ENCODE measurements at places on chromosomes 4 and X. TPM values are rescaled to one million over a fixed set of nuclear protein-coding genes. Genes with fewer than 3 reads are reported as not detected.

GRCh38 chr4:110638089-110638746 is 15.3 kb upstream of the PITX2 start:
- DNase-seq: no peak

DNA sequence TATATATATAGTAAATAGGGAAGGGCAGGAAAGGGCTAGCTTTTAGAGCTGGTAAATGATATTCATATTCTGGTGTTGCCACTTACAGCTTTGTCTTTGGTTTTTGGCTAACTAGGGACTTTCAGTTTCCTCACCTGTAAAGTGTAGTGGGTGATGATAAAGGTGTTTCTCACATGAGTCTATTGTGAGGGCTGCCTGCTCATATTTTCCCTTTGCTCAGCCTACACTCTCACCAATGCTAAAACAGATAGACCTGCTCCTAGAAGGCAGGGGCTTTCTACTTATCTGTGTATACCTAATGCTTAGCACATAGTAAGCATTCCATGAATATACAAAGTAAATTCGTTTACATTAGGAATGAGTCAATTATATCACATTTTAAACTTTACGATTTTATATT is 137.2 kb upstream of the HS3ST1 start:
- no peak for DNase-seq

DNA sequence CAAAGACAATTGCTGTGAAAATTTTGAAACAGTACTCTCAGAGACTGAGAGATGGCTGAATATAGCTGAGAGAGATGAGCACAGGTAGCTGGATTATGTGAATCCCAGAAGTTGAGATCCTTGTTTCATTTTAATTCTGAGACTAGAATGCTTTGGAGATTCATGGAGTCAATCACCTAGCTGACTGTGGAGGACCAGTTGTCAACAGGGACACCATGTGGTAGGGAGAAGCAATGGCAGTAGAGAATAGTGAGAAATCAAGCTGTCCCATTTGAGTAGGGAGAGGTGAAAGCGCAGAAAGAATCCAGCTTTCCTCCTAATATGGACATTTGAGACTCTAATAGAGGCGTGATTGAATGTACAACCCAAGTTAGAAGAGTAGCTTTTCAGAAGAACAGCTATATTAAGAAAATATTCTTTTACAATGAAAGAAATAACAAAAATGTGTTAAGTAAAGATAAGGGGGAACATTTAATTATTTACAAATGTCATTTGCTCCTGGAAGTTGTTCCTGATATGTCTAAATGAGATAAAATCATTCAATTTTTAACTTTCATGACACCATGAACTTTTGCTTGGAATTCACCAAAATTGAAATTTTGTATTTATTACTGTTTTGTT is 30.3 kb upstream of the GLRB start:
- peak; percentile 21 for DNase-seq

DNA sequence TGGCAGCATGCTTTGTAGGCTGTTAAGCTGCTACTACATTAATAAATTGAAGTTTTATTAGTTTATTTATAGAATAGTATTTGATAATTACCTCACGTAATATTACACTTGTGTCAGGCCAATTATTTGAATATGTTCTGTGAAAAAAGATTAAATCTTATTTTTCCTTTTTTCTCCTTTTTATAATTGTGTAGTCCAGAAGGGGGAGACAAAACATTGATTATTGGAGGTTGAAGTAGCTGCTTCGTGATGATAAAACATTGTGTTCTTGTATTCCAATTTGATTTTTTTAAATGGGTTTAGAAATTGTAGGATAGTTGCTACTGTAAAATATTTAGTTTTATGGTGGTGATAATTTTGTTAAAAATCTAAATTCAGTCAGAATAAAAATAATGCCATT is 85.7 kb downstream of the DIAPH2 start:
- DNase-seq: no peak

- DNase-seq: no peak
Measured at GRCh38 chr4:133390198-133390855, 241.2 kb downstream of the PCDH10 start.

- DNase-seq: no peak
Measured at GRCh38 chr4:155972098-155972497, 18.4 kb upstream of the CTSO start.

DNA sequence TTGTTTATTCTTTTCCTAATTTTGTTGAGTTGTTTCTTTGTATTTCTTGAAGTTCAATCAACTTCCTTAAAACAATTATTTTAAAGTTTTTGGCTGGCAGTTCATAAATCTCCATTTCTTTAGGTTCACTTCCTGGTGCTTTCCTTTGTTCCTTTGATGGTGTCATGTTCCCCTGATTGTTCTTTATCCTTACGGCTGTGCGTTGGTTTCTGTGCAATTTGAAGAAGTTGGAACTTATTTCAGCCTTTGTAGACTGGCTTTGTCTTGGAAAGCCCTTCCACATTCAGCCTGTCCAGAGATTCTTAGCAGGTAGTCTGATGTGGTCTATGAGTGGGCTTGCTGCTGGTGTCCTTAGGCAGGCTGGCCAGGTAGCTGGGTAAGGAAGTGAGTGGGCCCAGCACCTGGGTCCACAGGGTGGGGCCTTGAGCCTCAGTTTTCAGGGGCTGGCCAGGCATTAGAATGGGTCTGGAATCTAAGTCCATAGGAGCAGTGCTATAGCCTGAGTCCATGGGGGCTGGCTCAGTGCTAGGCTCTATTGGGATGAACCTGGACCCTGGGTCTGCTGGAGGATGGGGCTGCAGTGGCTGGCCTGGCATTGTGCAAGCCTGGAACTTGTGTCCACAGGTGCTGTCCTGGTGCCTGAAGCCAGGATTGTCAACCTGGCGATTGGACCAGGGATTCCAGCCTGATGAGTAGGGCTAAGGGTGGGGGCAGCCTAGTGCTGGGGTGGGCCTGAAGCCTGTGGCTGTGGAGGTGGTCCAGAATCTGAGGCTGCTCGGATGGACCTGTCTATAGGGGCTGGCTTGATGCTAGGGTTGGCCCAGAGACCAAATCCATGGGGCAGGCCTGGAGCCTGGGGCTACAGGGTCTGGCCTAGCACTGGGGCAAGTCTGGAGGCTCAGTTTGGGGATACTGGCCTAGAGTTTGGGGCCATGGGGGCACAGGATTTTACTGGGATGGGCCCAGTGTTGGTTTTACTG is 152.4 kb downstream of the STAG2 start:
- no peak for DNase-seq

DNA sequence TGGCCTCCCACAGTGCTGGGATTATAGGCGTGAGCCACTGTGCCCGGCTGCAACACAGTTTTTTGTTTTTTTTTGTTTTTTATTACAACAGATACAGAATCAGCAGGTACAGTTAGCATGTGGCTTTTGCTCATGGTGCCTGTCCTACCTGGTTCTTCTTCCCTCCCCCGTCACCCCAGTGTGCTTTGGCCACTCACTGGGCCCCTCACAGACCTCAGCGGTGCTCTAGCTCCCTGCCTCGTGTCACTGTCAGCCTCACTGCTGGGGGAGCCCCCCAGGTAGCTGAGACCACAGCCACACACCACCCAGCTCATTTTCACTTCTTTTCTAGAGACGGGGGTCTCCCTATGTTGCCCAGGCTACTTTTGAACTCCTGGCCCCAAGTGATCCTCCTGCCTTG is 38.7 kb downstream of the HTT-AS start:
- DNase-seq: no peak

GRCh38 chr4:3365871-3366842 is 73.3 kb downstream of the RGS12 start:
- DNase-seq: no peak

GRCh38 chr4:70874268-70875156 is 27.7 kb upstream of the MOB1B start:
- no peak for DNase-seq

DNA sequence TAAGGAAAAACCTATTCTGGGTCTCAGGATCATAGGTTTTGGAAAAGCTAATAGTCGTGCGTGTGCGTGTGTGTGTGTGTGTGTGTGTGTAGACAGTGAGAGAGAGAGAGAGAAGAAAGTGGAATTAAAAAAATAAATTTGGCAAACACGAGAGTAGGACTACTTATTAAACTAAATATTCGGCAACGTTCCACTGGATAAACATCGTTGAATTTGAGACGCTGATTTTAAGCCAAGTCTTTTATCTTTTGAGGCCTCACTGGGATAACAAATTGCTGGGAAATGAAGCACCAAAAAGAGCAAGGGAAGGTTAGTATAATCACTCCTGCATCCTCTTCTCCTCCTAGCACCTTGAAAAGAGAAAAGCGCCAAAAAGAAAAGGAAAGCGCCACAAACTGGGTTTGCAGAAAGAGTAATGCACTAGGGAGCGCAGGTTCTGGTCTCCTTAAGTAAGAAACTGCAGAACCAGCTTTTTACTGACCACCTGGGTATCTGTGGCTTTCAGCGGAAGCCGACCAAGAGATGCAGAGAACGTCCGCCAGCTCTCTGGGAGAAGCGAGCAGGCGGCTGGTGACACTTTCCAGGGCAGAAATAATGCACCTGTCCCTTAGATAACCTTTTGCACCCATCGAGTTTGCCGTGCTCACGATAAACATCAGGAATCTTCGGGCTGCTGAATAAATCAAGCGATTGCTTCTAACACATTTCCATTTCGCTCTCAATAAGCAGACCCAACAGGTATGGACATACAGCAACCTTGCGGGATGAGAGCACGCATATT is 3.4 kb downstream of the ATOH1 start:
- DNase-seq: no peak

DNA sequence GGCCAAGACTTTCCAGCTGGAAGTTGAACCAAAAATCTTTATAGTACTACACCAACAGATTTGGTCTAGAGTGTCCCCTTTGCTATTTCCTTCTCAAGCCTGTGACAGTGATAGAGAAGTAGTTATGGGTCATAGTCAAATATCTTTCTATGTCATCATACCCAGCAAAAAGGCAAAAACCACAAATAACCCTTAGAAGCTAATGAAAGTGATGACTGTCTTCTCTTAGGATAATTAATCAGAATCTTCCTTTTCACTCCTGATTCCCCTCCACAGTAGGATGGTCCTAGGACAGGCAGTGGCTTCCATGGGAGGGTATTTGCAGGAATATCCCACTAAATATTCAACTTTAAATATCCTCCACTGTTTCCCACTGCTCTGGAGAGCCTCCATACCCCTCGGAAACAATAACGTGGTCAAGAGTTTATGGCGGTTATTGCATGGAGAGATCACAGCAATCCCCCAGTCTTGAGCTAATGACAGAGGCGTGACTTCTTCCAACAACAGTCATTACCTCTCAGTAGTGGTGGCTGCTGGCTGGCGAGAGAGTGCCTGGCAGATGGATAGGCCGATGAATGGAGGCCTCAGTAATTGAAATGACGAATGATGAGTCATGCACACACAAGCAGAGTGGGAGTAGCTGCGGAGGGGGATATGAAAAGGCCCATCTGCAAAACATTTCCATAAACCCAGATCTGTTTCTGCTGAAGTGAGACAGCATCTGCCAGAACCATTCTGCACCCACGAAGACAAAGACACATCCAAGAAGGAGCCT is 154.9 kb downstream of the STK32B start:
- DNase-seq: no peak

DNA sequence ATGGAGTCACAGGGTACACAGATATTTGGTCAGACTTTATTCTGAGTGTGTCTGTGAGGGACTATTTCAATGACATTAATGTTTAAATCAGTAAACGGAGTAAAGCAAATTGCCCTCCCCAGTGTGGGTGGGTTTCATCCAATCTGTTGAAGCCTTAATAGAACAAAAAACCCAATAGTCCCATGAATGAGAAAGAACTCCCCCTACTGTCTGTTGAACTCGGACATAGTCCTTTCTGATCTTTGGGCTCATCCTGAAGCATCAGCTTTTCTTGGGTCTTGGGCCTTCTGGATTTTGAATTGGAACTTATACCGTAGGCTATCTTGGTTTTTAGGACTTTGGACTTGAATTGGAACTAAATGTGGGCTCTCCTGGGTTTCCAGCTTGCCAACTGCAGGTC is 193.6 kb downstream of the COX7B2 start:
- DNase-seq: no peak

- DNase-seq: no peak
Measured at GRCh38 chr4:165440415-165441158, 61.8 kb downstream of the CPE start.

DNA sequence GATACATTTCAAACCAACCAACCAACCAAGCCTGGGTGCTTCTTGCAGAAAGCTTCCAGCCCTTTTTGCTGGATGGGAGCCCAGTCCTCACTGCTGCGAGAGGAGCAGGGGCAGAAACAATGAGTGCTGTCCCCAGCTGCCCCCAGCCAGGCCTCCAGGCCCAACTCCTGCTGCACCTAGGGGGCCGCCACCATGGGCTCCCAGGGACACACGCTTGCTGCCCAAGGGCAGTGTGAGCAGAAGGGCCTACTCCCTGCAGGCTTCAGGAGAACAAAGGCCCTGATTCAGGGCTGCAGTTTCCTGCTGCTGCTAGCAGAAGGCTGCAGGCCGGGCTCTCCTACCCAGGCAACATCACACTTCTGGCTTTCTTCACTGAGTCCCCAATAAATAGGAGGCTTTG is 37.7 kb upstream of the ENPP6 start:
- DNase-seq: no peak

- no peak for DNase-seq
Measured at GRCh38 chr4:120052856-120053255, 13.8 kb downstream of the MAD2L1 start.

- DNase-seq: peak; percentile 0
Measured at GRCh38 chrX:35251226-35251625, 308.6 kb downstream of the FAM47B start.

GRCh38 chr4:29278585-29278984 is 1441.6 kb upstream of the PCDH7 start:
- DNase-seq: no peak

DNA sequence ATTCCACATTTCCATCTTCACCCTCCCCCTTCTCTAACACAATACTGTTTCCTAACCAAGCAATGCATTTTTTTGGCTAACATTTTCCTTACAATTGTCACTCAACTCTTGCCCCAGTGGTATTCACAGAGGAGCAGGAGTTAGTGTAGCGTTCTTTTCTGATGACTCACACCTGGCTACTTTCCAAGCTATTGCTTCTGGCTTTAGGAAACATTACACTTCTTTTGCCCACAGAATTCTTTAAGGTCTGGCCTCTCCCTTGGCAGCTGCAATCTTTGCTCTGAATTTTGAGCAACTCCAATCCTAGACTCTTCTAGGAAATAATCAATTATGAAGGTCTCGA is 27.5 kb upstream of the PDGFC start:
- peak; percentile 51 for DNase-seq

DNA sequence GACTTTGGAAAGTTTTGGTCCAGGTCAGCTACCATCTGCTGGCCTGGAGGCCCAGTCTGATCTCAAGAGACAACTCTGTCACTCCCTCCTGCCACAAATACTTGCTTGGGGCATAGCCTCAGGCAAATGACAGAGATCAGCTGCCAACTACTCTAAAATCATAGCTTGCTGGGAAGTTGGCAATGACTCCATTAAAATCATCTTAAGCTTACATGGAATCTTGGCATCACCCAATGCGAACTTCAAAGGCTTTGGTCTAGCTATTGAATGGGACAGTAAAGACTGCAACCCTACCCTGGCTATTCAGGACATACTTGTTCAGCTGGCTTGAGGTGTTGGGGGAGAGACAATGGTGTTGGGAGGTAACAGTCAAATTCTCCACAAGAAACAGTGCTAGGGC is 7.0 kb upstream of the USO1 start:
- no peak for DNase-seq

- DNase-seq: peak; percentile 75
Measured at GRCh38 chr4:25767877-25768725, 94.7 kb downstream of the SEL1L3 start.

The MAGEA2B gene
- polyA plus RNA-seq: not detected

The GPR50 gene
- polyA plus RNA-seq: 0.23 TPM

The C4orf51 gene
- not detected for polyA plus RNA-seq

The POU4F2 gene
- polyA plus RNA-seq: not detected
